ENCODE measurements at places on chromosomes 7 and 10. TPM values are rescaled to one million over a fixed set of nuclear protein-coding genes. Genes with fewer than 3 reads are reported as not detected.

Gene TMEM229A
- 7.6 TPM for total RNA-seq

Gene PLXDC2
- 7.5 TPM for total RNA-seq

Gene CTNNA3
- not detected for total RNA-seq

Gene BTBD16
- total RNA-seq: not detected

Gene PRKAR2B
- 11.1 TPM for total RNA-seq

Gene HABP2
- total RNA-seq: not detected

Gene SPDYE1
- not detected for total RNA-seq
